Stimulated activated CD8-positive, alpha-beta memory T cell treated with anti-CD3 and anti-CD28 coated beads, Interleukin-4, amount 100 ng/mL, for 24 hours (primary cell): ENCODE measurements at places on chromosomes 7 and 10.
A peak's percentile ranks its signal among the peaks of the same experiment; 100 is the strongest.

- DNase-seq = no peak
Observed at GRCh38 chr10:123391275-123392028, 237.2 kb downstream of the BUB3 start.

GRCh38 chr10:14648005-14648765, 126.5 kb downstream of the FAM107B start:
- DNase-seq = peak; percentile 36

DNA sequence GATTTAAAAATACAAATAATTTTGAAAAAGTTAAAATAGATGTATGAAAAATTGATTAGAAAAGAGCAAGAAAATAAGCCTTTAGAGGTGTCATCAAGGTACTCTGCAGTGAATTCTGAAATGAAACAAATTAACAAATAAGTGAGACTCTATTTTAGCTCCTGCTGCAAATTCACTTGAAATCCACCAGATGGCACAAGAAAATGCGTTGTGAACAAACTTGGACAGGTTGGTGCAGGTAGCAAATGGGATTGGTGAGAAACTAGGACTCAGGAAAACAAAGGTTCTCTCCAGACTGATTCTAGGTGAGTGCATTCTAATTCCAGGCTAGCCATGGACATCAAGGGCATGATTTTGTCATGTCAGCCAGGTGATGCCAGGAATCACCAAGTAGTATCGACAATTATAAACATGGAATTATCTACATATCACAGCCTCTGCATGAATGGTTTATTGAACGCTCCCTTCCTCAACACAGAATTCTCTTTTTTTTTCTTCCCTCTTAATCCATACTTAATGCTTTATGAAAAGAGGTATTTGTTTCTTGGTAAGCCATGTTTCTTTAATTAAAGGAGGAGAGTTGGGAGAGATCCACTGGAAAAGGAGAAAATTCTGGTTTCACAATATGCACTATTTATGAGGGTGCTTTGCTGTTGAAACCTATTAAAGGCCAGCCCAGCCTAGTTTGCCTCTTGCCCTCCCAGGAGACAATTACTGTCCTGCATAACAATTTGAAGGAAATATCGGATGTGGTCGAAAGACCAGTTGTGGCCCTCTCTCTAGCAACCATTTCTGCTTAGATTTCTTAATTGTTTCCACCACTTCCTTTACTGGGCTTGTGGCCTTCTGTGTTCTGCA, 118.1 kb downstream of the ZNF365 start:
- no peak for DNase-seq

DNA sequence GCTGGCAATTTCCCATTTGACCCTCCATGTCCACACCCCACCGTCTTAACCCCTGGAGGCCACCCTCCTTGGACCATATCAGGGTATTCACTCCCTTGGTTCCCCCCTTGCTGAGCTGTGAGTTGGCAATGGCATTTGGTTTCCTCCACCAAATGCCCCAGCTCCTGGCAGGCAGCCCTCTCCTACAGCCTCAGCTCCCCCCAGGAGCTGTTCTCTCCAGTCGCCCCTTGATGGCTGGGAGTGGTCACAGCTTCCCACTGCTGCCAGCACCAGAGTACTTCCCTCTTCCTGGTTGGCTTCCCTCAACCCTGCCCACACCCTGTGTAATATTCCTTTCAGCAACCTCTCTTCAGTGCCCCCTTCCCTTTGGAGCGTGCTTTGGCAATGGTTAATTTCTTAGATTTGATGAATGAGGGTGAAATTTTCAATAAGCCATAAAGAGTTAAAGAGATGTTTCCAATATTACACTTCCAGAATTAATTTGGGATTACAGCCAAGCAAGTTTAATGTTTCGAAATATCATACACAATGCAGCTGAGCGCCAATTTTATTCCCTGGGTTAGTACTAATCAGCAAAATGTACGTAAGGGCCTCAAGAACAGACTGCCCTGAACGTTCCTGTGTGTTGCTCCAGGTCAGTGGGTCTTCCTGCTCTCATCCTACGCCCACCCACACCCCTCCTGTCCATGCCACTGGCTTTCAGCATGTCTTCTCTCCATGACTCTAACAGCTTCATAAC, 207.1 kb upstream of the NFE2L3 start:
- no peak for DNase-seq

GRCh38 chr10:98391578-98391991, 23.4 kb downstream of the PYROXD2 start:
- DNase-seq = no peak

DNA sequence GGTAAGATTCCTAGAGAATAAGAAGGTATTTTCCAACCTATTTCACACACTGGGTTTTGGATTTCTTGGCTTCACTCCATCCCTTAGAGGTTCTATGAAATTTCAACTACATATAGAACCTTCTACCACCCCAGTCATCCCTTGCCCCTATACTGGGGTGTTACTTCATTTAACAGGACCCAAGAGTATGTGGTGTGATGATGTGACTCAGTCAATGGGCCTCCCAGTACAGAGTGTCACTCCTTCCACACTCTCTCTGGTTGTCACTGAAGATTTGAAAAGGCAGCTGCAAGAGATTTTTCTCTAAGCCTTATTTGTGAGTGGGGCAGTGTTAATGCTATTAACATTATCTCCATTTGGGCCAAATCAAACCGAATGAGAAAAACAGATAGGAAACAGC, 33.5 kb downstream of the FGFBP3 start:
- DNase-seq = no peak

- DNase-seq = no peak
Observed at GRCh38 chr10:66405566-66405965, 520.3 kb upstream of the LRRTM3 start.
